ENCODE measurements at places on chromosomes 12 and 14.
A peak's percentile ranks its signal among the peaks of the same experiment; 100 is the strongest.

DNA sequence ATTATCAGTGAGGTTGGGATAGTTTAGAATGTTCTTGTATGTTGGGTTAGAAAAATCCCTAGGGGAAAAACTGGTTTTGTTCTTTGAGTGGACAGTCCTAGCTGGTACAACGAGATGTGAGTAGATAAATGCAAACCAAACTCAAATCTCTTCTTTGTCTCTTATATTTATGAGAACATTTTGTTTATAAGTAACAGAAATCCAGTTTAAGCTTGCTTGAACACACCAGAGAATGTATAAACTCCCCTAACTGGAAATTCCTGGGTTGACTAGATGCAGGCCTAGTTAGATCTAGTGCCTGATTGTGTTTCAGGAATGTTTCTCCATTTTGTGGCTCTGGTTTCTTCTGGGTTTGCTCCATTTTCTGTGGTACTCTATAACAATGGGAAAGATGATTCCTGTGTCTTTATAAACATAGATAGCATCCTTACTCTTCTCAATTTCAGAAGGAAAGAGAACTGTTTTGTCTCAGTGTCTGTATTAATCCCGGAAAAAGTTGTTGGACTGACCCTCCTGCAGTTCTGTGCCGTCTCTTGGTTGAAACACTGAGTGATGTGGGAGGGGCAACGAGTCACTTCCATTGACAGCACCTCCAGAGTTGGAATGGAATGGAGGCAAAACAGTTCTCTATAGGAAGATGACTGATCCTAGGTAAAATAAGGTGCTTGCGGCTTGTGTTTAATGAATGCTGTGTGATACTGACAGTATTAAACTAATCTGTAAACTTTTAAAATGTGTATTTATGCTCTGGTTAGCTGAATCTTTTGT lies 244.8 kb downstream of the TMTC2 start:
- DNase-seq = no peak

- peak; percentile 37 for DNase-seq
Measured at GRCh38 chr14:77151245-77151644, 9.7 kb upstream of the ZDHHC22 start.

DNA sequence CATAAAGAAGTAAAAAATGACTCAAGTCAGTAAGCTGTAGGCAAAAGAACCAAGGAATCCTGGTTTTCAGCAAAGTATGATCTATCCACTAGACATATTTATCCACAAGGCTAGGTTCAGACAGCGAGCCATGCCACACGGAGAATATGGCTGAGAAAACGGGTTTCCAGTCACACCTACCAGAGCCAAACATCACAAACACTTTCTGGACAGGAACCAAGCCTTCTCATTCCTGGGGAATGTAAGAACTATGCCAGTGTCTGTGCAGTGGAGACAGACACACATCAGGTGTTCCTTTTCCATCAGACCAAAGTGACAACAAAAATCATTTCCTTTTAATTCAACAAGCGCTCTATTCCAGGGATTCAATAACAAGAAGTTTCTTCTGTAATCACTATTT lies 41.1 kb downstream of the AREL1 start:
- no peak for DNase-seq

DNA sequence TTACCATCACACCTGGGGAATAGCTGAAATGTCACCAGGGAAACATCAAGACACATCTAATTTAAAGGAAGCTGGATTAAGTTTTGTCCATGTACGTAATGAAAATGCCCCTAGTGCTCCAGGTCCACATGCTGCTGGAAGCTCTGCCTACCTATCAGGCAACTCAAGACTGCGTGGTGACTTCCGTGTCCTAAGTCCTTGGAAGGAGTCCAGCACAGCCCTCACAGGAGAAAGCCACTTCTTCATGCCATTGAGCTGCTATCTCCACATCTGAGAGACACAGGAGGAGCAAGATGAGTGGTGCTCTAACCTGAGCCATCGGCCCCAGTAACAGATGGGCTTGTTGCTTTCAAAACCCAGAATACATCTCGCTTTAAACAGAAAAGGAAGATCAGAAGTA lies 316.4 kb downstream of the DPF3 start:
- no peak for DNase-seq

DNA sequence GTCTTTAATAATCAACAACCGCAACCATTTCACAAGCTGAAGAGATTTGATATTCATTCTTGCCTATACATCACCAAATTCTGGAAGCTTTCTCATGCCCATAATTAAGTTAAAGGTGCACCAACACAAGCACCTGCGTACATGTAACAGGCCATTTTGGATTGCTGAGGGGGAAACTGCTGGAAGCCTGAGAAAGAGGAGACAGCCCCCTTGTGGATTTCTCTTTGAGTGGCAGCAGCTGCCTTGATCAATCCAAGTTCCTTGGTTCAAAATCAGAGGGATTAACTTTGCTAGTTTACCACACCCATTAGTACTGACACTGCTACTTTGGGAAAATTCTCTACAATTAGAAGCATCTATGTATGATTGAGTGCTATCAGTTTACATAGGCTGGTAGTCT lies 321.1 kb downstream of the NOVA1 start:
- DNase-seq = no peak

DNA sequence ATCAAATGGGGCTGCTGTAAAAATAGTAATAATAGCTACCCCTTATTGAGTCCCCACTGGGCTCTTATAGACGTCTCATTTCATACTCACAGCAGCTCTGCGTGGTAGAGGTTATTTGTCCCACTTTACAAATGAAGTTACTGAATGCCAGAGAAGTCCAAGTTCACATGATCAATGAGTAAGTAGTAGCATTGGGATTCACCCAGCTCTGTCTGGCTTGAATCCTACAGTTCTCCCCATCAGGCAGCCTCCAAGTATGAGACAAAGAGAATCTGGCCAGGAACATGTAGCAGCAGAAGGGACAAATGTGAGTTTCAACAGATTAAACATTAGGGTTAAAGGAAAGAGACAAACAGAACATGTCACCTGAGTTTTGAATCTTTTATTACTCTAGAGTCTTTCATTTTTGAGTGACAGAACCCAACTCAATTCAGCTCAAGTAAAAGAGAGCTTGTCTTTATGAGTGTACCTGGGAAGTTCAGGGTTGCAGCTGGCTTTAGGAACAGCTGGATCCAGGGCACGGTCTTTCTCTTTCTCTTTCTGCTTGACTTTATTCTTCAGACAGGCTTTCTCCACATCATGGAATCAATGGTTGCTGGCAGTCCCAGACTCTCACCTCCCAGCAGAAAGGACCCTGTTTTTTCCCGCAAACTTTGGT lies 64.1 kb upstream of the JDP2 start:
- DNase-seq = no peak

Data from GM12891 (cell line).